Frontal cortex (tissue), 4 donors: ENCODE measurements at places on chromosomes 5 and 9. TPM values are rescaled to one million over a fixed set of nuclear protein-coding genes. Genes with fewer than 3 reads are reported as not detected.
A peak's percentile ranks its signal among the peaks of the same experiment; 100 is the strongest.

- DNase-seq, result no peak
Observed at GRCh38 chr9:111356481-111357244, 26.6 kb upstream of the OR2K2 start.

DAB2IP gene
- 12.6 TPM for total RNA-seq

- DNase-seq, result no peak
Observed at GRCh38 chr5:661891-662750, 31.0 kb downstream of the TPPP start.

DNA sequence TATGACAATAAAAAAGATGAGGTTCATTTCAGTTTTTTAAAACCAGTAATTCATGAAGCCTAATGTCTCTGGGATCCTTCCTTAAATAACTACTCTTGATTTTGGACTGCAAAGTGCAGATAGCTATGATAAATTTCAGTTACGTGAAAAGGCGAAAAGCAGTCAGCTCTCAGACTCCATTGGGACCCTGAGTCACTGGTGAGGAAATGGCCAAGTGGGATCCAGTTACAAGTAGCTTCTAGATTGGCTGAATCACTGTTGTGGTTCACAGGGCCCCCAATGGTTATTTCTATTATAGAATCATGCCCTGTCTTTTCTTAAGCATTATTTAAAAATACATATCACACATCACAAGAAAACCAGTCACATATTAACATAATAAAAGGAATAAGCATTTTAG, 31.1 kb upstream of the PPP3R2 start:
- DNase-seq, result no peak

DNA sequence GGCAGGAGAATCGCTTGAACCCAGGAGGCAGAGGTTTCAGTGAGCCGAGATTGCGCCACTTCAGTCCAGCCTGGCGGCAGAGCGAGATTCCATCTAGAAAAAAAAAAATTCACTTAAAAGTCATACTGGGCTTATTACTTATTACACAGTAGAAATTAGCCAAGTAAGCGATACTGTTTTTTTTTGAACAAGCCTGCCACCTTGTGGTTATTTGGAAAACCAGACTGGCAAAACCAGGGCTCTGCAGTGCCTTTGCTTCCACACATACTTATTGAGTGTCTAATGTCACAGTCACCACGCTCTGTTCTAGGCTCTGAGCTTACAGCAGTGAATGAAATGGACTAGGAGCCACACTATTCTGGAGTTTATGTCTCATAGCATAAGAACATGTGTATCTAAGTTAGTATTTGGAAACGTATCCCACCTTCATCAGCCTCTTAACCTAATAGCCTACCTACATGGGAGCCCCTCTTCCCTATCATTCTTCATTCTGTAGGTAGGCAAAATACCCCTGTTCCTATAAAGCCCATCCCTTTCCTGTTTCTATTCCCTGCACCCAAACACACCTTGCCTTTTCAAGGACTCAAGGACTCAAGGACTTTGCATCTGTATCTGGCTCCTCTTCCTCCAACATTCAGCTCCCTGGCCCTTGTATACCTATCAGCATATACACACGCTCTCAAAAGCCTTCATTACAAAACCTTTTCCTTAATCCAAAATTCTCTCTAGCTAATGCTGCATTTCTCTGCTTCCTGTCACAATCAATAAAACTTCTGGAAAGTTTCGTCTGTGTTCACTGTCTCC, 13.9 kb upstream of the BASP1 start:
- DNase-seq, result peak; percentile 67

DNA sequence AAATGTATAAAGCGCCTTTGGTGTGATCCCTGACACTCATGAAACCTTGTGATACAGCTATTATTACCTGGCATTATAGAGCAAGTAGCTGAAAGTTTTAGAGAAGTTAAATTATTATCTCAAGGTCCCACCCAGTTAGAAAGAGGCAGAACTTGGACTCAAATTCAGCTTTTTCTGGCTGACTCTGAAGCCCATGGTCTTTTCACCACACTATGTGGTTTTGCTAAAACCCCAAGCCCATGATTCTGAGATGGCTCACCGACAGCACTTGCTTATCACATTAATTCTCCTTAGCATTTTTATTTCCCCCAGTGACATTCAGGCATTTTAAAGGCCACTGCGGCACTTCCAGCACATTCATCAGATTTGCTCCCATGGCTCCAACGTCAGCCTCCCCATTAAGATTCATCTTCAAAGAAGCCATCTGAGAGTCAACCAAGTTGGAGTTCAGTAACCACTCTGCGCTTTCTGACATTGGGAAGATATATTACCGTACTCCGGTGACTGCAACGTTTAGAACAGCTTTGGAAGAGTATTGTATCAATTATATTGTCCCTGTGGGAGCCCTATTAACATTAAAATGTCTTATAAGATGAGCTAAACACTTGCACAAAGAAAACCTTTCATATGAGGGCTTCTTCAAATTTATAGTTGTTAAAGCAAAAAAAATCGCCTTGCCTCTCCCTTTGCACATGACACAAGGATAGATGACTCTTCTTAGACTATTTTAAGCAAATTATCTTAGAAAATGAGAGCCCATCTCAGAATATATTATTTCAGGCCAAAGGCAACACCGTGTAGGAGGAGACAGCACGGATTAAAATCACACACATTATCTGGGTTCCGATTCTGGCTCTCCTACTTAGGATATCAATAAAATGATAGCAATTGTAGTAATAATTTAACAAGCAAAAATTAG, 638.1 kb downstream of the ACTL7B start:
- no peak for DNase-seq

DNA sequence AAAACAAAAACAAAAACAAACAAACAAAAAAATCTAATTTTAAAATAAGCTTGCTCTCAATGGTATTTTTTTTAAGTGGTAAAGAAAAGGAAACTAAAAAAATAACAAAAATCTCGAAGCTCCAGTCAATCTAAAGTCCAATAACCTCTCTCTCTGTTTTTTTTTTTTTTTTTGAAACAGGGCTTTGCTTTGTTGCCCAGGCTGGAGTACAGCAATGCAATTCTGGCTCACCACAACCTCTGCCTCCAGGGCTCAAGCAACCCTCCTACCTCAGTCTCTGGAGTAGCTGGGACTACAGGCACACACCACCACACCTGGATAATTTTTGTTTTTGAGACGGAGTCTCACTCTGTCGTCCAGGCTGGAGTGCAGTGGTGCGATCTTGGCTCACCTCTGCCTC, 25.9 kb upstream of the GLDC start:
- no peak for DNase-seq

GRCh38 chr5:116415989-116416388, 158.6 kb downstream of the SEMA6A start:
- DNase-seq, result no peak

DNA sequence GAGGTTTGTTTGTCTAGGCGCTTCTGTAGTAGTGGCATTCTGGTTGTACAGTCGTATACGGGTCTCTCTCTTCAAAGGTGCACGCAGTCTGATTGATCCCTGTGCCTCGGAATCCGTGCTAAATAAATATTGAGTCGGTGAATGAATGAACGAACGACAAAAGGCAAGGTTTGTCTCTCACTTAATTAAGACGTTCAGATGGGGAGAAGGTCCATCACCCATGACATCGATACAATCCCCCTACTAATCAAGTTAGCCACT, 500 bp upstream of the CREBRF start:
- no peak for DNase-seq

OSMR gene
- total RNA-seq, result 0.82 TPM

ANAPC2 gene
- 22.4 TPM for total RNA-seq

DNA sequence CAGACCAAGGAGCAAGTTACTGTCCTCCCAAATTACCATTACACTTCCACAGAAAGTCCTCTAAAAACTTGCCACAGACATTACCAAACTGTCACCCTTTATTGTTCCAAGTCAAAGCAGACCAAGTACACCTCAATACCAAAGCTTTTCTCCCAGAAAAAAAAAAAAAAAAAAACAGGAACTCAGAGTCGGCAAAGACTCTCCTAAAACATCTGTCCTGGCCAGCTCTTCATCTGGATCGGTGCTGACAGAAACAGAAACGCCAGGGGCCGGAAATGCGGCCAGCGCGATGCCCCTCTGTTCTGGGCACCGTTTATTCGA, 718 bp downstream of the DEPDC1B start:
- DNase-seq, result no peak

DNA sequence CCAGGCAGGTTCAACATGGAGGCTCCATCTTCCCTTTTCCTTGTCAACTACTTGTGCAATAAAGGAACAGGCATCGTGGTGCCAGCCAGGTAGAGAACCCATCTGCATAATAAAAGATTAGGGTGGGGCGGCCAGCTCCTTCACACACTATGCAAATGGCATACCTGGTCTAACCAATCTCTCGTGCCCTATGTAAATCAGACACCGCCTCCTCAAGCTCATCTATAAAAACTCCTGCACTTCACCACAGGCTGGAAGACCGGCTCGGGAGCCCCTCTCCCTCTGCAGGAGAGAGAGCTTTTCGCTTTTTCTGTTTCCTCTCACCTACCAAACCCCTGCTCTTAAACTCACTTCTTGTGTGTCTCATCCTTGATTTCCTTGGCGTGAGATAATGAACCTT, 244.3 kb upstream of the PUM3 start:
- DNase-seq, result no peak

CNOT8 gene
- 118 TPM for total RNA-seq

GRCh38 chr9:134304690-134305089, 21.6 kb upstream of the RXRA start:
- DNase-seq, result no peak

CYLC2 gene
- not detected for total RNA-seq

DNA sequence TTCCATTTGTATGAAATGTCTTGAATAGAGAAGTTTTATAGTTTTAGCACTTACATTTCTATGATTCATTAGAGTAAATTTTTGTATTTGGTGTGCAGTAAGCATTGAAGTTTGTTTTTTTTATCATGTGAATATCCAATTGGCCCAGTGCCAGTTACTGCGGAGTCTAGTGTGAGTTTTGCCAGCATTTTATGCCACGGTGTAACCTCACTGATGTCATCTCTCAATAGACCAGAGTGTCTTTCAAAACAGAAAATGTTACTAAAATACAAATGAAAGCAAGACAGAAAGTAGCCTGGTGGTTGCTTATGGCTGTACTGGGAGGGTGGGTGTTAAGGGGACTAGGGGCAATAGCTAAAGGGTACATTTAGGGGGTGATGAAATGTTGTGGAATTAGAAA, 62.8 kb downstream of the IPPK start:
- no peak for DNase-seq

- DNase-seq, result no peak
Observed at GRCh38 chr9:128208946-128209669, 5.9 kb downstream of the DNM1 start.

ECSCR gene
- 4.9 TPM for total RNA-seq

DNA sequence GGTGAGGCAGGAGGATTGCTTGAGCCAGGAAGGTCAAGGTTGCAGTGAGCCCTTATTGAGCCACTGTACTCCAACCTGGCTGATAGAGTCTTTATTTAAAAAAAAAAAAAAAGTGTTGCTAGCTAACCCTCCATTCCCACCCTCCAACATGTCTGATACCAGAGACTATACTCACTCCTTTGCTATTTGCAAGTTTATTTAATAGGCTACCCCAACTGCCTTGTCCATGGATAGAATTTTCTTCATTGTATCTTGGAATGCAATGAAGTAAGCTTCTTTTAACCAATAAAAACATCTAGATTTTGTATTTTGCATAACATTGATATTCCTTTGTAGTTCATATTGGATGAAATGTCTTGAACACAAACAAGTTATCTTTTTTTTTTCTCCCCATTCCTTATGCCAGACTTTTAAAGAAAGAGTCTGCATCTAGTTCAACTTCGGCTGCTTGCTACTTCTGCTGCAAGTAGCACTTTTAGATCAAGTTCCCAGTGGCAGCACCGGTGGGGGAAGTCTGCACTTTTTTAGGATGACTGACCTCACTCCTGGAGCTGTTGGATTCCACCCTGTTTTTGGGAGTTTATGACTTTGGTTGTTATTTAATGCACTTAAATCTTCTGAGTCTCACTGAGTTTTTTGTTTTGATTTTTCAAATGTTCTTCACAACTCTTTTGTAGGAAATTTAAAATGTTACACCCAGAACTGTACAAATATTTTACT, 112.5 kb downstream of the UHRF2 start:
- no peak for DNase-seq

DNA sequence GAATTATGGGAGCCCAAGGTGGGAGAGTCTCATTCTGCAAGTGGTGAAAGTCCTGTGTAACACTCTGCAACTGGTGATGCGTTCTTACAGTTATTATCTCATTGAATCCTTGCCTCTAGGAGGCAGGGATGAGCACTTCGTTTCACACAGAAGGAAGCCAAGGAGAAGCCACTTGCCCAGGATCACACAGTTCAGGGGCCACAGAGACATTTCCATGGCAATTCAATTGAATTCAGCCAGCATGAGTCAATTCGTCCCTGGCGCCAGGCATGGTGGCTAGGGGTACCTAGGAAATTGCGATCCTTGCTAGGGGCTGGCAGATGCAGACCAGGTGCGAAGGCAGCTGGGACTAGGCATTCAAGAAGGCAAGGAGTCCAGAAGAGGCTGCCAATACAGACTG, 26.2 kb downstream of the LHX2 start:
- DNase-seq, result no peak

DNA sequence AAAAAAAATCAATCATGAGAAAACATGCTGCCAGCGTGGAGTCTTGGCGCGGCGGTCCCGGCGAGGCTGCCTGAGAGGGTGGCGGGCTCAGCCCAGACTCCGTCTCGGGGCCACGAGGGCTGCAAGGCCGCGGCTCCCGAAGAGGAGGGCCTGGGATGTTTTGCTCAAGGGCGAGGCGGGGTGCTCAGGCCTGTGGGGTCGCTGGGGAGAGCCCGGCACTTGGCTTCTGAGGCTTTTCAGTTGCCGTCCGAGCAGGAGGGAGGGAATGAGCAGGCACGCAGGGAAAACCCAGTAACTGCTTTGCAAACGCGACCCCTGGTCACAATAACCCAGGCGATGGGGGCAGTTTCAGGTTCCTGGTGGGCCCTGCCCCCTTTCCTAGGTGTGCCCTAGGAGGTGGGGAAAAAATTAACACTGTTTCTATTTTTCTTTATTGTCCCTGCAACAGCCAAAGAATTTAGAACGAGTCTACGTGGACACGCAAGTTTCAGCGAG, 3.2 kb upstream of the IRX2 start:
- no peak for DNase-seq

HMMR gene
- total RNA-seq, result 2.9 TPM

TRPM6 gene
- 1.6 TPM for total RNA-seq

IGIP gene
- total RNA-seq, result 7.7 TPM

DNA sequence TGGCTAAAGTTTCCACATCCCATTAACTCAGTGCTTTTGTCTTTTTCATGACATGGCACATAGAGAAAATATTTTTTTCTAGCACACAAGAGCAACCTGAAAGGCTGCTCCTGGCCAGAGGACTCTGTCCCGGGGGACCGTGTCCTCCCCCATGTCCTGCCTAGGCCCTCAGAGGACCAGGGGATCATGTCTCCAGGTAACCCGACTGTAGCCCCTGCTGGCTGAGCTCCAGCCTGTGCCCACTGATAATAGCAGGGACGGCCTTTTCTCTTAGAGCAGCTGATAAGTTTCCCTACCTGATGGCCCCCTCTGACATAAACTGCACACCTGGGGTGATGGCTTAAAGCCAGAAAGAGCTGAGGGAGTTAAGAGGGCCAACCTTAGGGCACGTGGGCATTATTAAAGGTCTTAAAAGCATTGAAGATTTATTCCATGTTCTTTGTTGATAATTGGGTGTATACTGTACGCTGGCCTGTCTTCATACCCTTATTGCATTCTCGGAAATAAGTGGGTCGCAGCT, 5.9 kb downstream of the HDHD3 start:
- no peak for DNase-seq

SEMA5A gene
- total RNA-seq, result 9.0 TPM

- no peak for DNase-seq
Observed at GRCh38 chr5:168879929-168880328, 300.8 kb upstream of the PANK3 start.

GRCh38 chr5:1973391-1974013, 90.8 kb upstream of the IRX4 start:
- DNase-seq, result peak; percentile 25
